Activated T-helper 1 cell treated with anti-CD3 and anti-CD28 coated beads, Interleukin-2, amount 50 U/mL, for 16 hours (primary cell): ENCODE measurements at places on chromosomes 2 and 18.

DNA sequence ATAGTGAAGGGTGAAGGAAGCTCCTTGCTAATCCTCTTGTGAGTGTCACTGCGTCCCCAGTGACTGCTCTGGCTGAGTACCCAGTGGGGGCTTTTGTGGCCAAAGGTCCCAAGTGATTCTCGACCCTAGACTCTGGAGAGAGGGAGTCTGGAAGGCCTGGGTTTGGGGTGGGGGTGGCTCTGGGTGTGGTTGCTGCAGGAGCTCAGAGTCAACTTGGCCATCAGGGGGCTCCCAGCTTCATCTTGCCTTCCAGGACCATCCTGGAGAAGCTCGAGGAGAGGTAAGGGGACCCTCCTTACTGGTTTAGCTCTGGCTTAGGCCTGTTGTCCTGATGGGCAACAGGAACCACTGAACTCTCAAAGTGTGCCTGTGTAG, 592 bp downstream of the PSD4 start:
- DNase-seq = no peak

DNA sequence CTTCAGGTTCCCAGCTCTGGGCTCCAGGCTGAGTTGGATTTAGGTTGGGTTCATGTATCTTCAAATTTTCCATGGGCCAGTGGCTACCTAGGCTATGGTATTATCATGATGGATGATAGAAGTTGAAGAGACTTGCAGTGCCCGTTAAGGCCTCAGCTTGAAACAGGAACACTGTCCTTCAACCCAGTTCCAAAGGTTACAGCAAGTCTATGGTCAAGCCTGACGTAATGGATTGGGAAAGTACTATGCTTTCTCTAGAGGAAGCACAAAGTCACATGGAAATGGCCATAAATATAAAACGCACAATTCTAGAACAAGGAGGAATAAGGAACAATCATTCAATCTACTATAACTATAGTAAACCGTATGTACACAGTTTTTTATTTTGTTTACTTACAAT, 593.2 kb downstream of the ZEB2 start:
- no peak for DNase-seq

DNA sequence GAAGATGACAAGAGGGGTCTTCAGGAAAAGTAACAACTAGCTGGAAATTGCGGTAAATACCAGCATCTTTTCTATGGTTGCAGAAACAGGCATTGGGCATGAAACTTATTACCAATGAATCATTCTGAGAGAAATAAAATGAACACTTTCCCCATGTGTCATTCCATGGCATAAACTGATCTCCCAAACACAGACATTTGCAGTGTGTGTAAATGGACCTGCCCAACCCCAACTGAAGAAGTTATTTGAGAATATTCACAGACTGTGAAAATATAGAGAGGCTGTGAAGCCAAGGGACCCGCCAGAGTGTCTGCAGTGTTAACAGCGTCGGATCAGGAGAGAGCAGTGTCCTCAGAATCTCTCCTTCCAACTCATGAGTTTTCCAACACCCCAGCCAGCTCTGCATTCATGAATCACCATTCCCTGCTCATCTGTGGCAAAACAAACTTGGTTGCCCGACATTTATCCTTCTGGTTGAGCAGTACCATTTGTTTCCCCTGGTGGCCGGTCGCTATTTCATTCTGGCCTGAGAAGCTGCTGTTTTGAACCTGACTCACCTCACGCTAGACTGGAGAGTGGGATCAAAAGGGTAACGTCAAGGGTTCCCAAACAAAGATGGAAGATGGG, 238.4 kb downstream of the PID1 start:
- no peak for DNase-seq

- no peak for DNase-seq
Observed at GRCh38 chr2:201176081-201176481, 6.9 kb upstream of the CASP10 start.

DNA sequence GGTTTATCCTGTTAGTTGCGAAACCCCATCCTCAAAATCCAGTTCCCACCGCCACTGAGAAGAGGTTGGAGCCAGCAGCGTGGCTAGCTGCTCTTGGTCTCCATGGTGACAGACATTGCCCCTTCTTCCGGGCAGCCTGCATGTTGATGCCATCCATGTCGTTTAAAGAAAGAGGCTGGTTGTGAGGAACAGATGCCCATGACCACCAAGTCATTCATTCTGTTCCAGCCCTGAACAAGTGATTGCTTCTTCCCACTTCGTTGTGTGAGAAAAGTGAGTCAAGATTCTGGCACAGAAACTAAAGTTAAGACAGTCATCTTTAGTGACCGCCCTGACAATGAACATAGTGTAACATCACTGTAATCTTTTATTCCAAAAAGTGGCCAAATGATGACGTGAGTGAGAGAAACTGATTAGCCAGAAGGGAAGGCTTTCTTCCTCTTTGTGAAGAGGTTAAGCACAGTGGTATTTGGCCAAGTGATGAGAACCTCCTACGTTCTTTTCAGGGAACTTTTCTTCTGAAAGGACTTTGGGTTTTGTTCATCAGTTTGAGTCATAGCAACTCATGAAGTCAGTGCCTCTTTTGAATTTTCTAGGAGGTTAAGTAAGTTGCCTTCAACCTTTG, 272.5 kb downstream of the GALR1 start:
- no peak for DNase-seq

GRCh38 chr2:162934191-162934590, 95.6 kb upstream of the KCNH7 start:
- no peak for DNase-seq

- DNase-seq = no peak
Observed at GRCh38 chr2:148930046-148930775, 55.2 kb downstream of the KIF5C start.

DNA sequence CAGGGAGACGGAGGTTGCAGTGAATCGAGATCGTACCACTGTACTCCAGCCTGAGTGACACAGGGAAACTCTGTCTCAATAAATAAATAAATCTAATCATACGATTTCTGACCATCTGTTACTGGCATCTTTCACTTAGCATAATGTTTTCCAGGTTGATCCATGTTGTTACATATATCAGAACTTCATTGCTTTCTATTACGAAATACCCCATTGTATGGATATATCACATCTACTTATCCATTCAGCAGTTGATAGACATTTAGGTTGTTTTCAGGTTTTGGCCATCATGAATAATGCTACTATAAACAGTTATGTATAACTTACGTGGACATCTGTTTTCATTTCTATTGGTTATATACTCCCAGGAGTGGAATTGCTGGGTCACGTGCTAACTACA, 303.9 kb downstream of the PAX3 start:
- DNase-seq = no peak

DNA sequence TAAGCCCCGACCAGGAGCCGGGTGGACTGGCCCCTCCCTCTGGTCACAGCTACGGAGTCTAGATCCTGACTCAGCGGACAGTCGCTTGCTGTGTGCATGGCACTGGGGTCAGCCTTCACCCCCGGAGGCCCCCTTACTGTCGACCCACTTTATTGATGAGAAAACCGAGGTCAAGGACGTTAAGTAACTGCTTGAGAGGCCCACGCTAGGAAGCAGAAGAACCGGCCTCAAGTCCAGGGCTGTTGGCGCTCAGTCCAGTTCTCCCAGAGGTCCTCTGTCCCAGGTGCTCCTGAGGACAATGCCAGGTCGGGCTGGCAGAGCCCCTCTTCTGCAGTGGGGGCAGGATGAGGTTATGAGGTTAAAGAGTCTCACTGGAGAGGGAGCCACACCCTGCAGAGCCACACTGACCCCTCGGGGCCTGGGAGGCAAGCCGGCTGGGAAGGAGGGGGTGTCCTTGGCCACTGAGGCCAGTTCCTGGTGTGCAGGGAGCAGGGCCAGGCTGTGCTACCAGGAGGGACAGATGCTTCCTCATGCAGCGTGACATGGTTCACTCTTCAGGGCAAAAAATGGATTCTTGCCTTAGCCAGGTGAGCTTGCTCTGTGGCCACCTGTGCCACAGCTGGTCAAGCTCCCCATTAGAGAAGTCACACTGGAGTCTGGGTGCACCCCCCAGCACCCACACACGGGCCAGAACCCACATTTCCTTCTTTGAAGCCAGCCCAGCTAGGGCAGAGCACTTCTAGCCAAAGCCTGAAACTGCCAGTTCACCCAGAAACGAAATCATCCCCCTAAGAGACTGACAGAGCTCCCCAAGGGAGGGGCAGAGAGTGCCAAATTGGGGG, 47.3 kb upstream of the HPCAL1 start:
- DNase-seq = no peak

DNA sequence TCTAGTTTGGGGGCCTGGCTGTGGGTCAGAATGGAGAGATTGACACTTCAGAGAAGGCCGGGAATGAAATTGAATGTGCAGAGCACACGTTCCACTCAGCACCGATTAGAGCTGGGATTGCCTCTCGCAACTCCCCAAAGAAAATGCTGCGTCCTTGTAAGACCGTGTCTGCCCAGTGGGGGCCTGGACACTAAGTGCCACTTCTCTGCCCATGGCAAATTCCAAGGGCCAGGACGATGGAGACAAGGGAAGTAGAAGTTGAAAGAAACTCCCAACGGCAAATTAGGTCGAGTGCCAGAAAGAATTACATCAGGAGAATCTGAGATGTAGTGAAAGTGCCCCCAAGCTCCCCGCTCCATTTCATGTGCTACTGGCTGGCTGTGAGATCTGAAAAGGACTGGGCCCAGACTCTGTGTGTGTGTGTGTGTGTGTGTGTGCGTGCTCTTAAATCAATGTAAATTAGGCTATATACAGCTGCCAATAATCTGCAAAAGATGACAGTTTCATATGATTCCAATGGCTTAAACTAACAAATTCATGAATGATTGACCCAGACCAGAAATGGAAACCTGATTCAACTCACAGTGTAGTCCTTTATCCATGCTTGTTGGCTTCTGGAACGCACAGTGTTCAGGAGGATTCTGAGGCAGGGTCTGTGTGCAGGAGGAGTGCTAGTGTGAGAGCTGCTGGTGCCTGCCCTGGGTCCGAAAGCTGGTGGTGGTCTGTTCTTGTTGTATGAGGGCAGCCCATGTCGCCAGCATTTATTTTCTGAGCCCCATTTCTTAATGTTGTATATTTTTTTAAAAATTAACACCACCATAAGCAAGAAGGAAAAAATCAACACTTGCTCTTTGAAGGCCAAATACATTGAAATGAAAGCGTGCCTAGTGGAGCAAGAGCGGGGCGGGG, 234.3 kb downstream of the AGAP1 start:
- no peak for DNase-seq

DNA sequence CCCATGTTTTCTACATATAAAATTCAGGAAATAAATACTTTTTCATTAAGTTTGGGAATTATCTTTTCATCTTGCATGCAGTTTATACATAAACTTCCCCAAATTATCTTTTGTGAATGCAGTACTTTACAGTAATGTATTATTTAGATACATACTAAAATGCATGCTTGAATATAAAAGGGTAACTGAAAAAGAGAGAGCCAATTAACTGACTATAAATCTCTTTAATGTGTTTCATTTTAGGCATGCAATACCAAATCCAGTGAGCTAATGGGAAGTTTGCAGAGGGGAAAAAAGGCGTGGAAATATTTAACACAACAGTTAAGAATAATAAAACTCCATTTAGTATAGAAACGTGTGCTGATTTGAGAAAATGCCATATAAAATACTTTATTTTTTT, 39.2 kb downstream of the COL4A4 start:
- DNase-seq = no peak

- DNase-seq = no peak
Observed at GRCh38 chr2:33312355-33312754, 164.1 kb upstream of the RASGRP3 start.

DNA sequence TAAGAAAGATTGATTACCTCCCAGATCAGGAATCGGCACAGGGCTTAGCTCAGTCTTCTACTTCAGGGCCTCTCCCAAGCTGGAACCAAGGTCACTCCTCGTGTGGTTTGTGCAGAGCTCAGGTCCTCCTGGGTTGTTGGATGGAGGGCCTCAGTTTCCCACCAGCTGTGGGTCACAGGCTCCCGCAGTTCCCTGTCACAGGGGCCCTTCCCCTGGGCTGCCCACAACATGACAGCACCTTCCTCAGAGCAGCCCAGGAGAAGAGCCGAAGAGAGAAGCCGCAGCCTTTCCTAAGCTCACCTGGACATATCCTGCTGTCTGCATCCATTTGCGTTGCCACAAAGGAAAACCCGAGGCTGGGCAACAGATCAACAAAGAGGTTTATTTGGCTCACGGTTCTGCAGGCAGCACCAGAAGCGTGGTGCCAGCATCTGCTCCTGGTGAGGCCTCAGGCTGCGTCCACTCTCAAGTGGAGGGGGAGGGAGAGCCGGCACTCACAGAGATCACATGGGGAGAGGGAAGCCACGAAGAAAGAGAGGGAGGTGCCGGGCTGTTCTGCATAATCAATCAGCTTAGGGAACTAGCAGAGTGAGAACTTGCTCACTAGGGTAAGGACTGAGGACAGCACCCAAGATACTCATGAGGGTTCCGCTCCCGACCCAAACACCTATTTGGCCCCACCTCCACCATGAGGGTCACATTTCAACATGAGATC, 13.0 kb upstream of the ALLC start:
- DNase-seq = no peak

DNA sequence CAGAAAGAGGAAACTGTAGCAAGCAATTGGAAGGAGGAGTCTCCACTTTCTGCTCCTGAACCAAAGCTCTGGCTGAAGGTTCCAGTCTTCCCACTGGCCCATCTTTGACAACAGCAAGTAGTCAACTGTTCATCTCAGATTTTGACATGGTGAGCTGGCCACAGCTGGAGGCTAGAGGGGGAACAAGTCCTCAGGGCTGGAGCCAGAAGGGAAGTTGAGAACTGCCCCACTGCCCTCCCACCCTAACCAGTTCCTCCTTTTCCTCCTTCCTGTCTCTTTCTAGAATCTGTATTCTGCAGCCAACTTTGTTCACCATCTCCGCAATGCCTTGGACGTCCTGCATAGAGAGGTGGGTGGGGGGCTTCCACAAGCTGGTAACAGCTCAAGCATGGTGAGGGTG, 105.8 kb downstream of the PLB1 start:
- no peak for DNase-seq

DNA sequence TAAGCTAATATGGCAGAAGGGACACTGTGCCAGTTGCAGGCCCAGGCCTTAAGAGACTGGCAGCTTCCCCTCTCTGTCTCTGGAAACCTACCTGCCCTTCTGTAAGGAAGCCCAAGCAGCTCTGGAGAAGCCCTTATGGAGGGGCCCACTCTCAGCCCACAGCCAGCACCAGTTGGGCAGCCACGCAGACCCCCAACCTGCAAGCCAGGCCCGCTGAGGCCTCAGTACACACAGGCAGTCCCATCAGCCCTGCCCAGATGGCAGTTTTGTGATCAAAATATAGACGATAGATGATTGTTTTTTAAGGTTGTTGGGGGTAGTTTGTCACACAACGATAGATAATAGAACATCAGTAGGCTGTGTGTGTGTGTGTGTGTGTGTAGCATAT, 36.8 kb upstream of the ALPP start:
- no peak for DNase-seq

DNA sequence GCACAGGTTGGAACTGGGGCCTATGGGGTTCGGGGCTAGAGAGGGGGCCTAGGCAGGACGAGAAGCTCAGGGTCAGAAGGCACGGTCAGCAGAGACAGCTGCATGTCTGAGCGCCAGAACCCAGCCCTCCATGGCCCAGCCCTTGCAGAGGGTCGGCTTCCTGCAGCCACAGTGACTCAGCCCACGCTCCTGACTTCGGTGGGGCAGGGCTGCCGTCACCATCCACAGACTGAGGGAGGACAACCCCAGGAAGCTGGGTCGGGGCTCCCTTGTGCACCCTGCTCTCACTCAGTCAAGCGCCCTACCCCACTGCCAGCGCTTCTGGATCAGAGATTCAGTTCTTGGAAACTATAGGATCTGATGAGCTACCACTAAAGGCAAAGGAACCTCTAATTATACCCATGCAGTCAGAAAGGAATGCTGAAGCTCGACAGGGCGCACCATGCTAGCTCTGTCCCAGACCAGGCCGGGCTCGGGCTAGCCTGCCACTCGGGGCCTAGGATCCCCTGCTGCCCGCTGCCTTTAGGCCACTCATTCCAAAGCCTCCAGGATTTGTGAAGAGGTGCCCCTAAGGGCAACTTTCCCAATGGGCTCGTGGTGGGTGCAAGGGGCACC, 3.0 kb downstream of the ACTR1B start:
- DNase-seq = no peak
